Uterus (tissue), 4 donors: ENCODE measurements at places on chromosomes 1 and 21. TPM values are rescaled to one million over a fixed set of nuclear protein-coding genes. Genes with fewer than 3 reads are reported as not detected.

LRRN2 gene
- 5.5 TPM for total RNA-seq

- H3K36me3 ChIP-seq = no peaks in the 10 kb centered on the region
- DNase-seq = no peak
- H3K4me1 ChIP-seq = no peaks in the 10 kb centered on the region
- H3K4me3 ChIP-seq = no peak overlapping the region
- no peak overlapping the region for H3K27ac ChIP-seq
- no peaks in the 10 kb centered on the region for H3K27me3 ChIP-seq
These were observed 24.5 kb downstream of the NECAP2 start for GRCh38 chr1:16464917-16465625.

DNA sequence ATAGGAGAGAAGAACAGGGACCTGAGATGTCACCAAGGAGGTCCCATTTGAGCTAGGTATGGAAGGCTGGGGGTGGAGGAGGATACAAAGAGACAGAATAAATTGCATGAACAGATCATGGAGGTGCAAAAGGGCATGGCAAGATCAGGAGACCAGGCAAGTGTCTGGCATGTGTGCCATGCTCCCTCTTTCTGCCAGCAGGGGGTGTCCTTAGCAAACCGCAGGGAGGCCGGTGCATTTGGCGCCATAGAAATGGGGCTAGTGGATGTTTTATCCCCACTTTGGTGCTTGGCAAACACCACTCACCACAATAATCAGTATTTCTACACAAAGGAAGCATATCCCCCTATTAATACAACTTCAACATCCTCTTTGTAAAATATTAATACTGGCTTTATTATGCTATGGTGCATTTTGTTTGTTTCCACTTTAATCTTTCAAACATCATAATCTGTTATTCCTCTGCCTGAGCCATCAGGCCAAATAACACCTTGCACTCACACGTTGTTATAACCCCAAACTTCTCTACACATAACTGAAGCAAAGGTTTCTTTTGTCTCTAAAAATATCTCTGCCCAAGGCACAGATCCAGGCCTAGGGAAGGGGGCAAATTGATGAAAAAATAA, 25.9 kb downstream of the S100A6 start:
- DNase-seq = no peak
- H3K4me1 ChIP-seq = peaks cover 23% of the 10 kb centered on the region
- no peaks in the 10 kb centered on the region for H3K27me3 ChIP-seq
- H3K36me3 ChIP-seq = no peaks in the 10 kb centered on the region

GRCh38 chr1:178188306-178188705, 94.4 kb downstream of the RASAL2 start:
- no peaks in the 10 kb centered on the region for H3K27me3 ChIP-seq
- no peak overlapping the region for H3K27ac ChIP-seq
- no peak for DNase-seq
- H3K4me3 ChIP-seq = no peak overlapping the region
- H3K36me3 ChIP-seq = no peaks in the 10 kb centered on the region

- H3K27ac ChIP-seq = no peak overlapping the region
- no peaks in the 10 kb centered on the region for H3K27me3 ChIP-seq
- no peak for DNase-seq
- H3K4me1 ChIP-seq = peaks cover 3% of the 10 kb centered on the region
- H3K36me3 ChIP-seq = no peaks in the 10 kb centered on the region
- H3K4me3 ChIP-seq = no peak overlapping the region
These were observed 15.6 kb downstream of the RHOU start for GRCh38 chr1:228750915-228751314.

- no peaks in the 10 kb centered on the region for H3K27me3 ChIP-seq
- DNase-seq = no peak
- no peaks in the 10 kb centered on the region for H3K36me3 ChIP-seq
- no peaks in the 10 kb centered on the region for H3K4me1 ChIP-seq
- H3K27ac ChIP-seq = no peak overlapping the region
These were observed 10.1 kb downstream of the CFAP298 start for GRCh38 chr21:32602099-32602498.

DNA sequence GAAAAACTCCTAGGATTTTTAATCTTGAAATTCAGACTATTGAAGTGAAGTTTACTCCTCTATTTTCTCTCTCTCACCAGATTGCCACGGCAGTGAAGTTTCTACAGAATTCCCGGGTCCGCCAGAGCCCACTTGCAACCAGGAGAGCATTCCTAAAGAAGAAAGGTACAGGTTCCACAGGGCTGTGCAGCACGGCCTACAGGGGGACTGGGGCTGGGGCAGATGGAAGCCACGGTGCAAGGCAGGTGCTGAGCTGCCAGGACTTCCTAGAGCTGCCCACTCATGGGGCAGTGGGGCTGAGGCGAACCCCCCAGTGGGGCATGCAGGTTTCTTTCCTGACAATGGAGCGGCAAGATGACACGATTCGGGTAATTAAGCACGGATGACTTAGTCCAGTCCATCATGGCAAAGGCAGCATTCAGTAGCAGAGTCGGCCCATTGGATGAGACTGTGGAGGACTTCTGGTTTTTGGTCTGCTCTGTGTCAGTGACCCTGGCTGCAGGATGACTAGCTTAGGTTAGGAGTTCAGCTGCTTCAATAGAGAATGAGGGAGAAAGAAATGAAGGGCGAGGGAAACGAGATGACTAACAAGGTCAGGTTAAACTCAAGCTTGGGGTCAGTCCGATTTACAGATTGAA, 61.5 kb downstream of the PEX14 start:
- H3K27ac ChIP-seq = no peak overlapping the region
- no peak for DNase-seq
- no peaks in the 10 kb centered on the region for H3K36me3 ChIP-seq
- H3K4me3 ChIP-seq = no peak overlapping the region
- no peaks in the 10 kb centered on the region for H3K27me3 ChIP-seq
